ENCODE measurements at places on chromosomes 6 and 20.
A peak's percentile ranks its signal among the peaks of the same experiment; 100 is the strongest.

GRCh38 chr20:19333563-19333962 lies 121.1 kb downstream of the SLC24A3 start:
- no peak for DNase-seq

DNA sequence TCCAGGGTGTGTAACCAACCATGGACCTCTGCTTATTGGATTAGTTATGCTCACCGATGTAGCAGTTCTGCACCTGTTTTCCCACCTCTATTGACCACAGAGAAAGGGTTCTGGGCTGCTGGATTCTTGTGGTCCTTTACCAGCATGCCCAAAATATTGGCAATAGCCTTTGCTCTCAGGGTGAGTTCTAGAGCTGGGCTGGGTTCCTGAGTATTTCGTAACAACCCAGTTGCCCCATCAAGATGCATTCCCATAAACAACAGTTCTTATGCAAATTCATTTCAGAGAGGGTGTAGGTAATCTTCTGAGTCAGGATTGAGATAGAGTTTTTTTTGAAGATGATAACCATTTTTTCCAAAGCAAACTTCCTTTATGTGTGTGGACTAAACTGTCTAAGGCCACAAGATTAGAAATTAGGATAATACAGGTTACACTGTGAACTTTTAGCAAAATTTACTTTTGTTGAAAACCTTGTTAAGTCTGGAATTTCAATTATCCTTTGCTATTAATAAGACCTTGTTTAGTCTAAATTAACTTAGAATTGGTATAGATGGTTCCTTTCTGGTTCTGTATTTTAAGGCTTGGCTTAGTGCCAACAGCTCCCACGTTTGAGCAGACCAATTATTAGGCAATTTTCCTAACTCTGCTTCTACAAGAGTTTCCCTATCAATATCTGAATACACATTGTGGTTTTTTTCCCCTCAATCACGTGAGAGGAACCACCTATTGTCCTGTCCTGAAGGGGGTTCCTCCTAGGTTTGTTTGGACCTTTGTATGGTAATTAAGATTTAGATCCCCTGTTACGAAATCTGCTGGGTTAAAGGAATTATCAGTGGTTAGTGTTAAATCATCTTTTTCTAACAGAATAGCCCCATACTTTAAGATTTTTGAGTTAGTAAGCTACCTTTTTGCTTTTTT lies 46.1 kb downstream of the TBX18 start:
- no peak for DNase-seq

DNA sequence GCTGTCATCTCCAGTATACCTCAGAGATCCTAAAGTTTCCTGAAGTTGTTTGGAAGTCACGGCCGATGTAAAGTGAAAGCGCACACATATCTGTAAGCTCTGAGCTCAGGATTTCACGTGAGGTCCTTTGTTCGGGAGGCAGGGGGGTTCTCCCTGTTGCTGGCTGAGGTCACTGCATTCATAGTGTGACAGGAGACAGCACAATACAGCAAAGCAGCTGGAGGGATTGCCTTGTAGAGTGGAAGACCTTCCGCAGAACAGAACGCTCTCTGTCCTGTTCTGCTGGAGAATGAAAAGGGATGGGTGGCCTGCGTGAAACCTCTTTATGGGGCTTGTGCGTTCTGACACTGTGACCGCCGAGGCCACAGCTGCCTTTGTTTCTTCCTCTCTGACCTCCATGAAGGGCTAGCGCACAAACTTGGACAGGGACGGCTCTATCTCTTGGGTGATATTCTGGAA lies 13.4 kb upstream of the SERPINB1 start:
- DNase-seq: no peak

DNA sequence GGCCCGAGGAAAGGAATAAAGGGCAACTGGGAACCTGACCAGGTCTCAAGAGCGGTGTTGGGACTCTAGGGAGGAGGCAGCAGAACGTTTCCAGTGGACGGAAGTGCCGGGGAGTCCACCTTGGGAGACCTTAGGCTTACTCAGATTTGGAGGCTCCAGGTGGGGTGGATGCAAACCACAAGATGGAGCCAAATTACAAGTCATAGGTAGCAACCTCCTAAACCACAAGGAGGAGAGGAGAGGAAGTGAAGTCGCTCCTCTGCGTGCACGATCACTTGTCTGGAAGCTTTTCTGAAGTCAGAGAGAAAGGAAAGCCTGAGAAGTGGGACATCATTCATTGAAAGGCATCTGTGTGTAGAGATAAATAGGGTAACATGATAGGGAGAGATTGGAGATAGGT lies 9.3 kb downstream of the HLA-DOA start:
- DNase-seq: no peak

DNA sequence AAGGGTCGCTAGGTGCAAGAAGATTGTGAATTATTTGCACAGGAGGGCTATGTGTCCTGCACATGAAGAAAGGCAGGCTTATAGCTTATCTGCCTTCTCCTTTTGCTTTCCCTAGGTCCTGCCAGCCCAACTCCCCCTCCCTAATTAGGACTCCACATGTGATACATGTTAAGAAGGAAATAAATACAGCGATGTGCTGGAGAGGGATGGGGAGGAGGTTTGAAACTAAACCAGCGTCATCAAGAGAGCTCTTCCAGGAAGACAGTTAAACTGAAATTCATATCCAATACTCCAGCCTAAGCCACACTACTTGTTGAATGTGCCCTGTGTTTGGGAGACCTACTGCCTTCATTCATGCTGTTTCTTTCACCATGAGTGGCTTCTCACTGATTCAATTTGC lies 34.9 kb upstream of the UTRN start:
- DNase-seq: no peak

GRCh38 chr20:675453-676314 lies at the start of gene SCRT2:
SCRT2 (minus strand) TSS chr20:675802; CDS start chr20:675601, 201 bp downstream.
- DNase-seq: peak; percentile 23

DNA sequence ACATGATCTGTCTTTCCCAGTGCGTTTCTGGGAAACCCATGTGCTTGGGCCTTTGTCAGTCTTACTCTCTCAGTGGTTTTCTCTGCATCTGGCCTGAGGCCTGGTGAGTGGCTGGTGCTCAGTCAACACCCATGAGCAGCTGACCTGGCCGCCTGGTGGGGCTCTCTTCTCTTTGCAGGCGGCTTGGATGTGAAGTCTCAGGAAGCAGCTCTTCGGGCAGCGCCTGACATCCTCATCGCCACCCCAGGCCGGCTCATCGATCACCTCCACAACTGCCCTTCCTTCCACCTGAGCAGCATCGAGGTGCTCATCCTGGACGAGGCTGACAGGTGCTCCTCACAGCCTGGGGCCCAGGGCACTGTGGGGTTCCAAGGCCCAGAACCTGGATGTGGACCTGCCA lies 10.8 kb downstream of the DDX27 start:
- DNase-seq: no peak

- DNase-seq: peak; percentile 84
Measured at GRCh38 chr20:3795511-3796468, at the start of gene CDC25B. CDC25B (plus strand) TSS chr20:3796310; CDS start chr20:3796532, 222 bp downstream.

DNA sequence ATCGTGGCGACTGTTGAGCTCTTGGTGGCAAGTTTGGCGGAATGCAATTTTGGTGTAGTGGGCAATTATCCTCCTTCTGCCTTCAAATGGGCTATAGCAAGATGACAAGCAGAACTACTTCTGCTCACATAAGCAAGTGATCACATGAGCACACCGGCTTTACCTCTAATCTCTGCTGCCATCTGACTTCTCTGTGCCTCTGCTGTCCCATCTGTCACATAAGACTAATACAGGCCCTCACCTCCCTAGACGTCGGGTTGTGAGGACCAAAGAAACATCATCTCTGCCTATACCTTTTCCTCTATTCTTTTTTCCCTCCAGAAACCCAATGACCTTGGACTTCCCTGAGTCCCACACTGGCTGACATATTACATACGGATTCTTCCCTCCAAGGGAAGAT lies 13.3 kb upstream of the WTAP start:
- no peak for DNase-seq

- DNase-seq: no peak
Measured at GRCh38 chr6:69232911-69233448, 563.8 kb downstream of the LMBRD1 start.

GRCh38 chr20:15655295-15655874 lies 917.9 kb downstream of the KIF16B start:
- no peak for DNase-seq

DNA sequence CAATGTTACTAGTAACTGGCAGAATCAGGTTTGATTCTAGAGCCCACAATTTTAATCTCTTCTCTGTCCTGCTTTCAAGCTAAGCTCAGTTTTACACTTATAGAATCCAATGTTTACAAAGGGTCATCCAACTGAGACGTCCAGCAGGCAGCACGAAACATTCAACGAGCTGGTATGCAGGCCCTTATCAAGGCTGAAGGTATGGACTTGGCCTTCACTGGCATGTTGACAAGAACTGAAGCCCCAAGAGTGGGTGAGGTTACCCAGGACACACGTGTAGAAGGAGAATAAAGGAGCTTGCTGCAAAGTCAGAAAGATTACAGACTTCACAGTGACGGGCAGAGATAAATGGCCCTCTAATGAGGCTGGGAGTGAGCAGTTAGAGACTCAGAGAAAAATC lies 187.4 kb downstream of the KIF16B start:
- DNase-seq: no peak

GRCh38 chr20:21395666-21396598 lies 1.4 kb downstream of the NKX2-4 start:
- peak; percentile 7 for DNase-seq

- DNase-seq: no peak
Measured at GRCh38 chr6:7523922-7524321, 17.5 kb upstream of the DSP start.

DNA sequence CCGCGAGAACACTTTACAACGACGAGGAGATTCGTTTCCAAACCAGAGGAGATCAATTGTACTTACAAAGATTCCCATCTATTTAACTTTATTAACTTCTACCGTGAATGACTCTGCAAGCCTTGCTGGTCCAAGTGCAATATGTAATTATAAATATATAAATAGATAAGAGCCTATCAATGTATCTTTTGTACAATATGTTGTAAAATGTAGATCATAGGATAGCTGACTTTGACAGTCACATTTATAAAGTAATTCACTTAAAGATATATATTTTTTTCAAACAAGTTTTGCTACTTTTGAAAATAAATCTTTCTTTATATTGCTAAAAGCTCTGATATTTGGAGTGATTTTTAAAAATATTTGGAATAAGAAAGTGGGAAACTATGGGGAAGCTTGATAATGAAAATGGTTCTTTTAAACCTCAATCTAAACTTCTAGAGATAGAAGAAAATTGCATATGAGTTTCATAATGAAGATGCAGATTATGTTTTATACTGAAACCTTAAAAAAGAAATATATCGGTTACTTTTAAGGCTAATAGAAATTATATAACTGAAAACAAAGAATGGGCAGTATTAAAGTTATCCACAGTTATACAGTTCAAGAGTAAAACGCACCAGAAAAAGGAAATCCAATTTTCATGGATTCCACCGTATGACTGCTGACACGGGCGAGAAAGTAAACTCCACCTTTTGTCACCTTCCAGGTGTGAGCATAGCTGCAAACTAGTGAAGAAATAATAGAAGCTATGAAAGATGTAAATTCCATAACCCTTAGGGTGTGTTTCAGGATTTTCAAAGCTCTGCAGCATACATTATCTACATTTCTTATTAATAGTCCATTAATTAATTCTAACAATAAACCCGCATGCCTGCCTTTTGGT lies 3.3 kb downstream of the TCF21 start:
- DNase-seq: no peak

DNA sequence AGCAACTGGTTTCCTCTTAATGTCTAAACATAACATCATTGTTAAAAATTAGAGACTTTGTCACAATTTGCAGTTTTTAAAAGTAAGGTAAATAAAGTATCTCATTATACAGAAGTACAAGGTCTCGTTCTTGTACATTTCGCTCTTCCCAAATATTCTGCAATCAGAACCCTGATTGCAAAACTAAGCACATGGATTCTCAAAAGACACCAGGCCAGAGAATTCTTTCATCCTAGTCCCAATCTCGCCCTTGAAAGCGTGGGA lies 355 bp upstream of the AKAP7 start:
- no peak for DNase-seq

DNA sequence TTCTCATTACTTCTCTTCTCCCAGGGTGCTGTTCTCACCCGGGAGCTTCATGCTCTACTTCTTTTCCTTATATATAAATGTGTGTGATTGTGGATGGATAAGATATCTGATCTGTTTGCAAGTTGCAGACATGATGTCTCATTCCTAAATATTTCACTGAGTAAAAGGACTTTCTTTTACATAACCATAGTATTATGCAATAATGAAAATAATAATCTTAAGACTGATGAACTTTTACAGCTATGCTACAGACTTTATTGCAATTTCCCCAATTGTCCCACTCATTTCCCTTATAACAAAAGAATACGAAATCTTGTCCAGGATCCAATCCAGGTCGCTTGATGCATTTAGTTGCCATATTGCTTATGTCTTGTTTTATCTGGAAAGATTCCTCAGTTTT lies 284.5 kb upstream of the JAG1 start:
- no peak for DNase-seq

DNA sequence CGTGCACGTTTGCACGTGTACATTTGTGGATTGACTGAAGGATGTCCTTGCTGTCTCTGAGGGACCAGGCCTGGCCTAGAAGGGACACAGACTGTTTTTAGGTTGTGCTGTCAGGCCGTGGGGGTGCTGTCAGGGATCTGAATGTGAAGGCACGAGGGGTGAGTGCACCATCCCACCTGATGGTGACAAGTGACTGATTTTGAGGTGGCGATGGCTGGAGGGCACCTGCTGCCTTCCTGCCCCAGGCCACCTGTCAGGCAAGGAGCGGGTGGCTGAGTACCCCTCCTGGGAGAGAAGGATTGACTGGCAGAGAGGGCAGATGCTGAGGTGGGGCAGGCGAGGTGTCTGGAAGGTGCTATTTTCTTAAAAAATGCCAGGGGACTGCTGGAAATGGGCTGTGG lies 1.2 kb downstream of the RAB44 start:
- DNase-seq: no peak

- no peak for DNase-seq
Measured at GRCh38 chr6:89989742-89990141, 95.5 kb downstream of the GJA10 start.

- no peak for DNase-seq
Measured at GRCh38 chr6:170276369-170277057, 14.4 kb downstream of the DLL1 start.

DNA sequence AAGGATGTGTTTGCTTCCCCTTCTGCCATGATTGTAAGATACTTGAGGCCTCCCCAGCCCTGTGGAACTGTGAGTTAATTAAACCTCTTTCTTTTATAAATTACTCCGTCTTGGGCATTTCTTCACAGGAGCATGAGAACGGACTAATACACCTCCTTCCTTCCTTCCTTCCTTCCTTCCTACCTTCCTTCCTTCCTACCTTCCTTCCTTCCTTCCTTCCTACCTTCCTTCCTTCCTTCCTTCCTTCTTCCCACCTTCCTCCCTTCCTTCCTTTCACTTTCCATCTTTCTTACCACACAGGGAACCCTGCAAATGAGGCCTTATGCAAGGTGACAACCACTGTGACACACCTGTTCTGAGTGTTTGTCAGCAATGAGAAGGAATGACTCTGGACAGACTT lies 141.3 kb upstream of the EXOC2 start:
- DNase-seq: no peak

- DNase-seq: no peak
Measured at GRCh38 chr20:54469952-54470351, 5.4 kb upstream of the DOK5 start.
